ENCODE measurements at places on chromosomes 13 and 19. TPM values are rescaled to one million over a fixed set of nuclear protein-coding genes. Genes with fewer than 3 reads are reported as not detected.

DNA sequence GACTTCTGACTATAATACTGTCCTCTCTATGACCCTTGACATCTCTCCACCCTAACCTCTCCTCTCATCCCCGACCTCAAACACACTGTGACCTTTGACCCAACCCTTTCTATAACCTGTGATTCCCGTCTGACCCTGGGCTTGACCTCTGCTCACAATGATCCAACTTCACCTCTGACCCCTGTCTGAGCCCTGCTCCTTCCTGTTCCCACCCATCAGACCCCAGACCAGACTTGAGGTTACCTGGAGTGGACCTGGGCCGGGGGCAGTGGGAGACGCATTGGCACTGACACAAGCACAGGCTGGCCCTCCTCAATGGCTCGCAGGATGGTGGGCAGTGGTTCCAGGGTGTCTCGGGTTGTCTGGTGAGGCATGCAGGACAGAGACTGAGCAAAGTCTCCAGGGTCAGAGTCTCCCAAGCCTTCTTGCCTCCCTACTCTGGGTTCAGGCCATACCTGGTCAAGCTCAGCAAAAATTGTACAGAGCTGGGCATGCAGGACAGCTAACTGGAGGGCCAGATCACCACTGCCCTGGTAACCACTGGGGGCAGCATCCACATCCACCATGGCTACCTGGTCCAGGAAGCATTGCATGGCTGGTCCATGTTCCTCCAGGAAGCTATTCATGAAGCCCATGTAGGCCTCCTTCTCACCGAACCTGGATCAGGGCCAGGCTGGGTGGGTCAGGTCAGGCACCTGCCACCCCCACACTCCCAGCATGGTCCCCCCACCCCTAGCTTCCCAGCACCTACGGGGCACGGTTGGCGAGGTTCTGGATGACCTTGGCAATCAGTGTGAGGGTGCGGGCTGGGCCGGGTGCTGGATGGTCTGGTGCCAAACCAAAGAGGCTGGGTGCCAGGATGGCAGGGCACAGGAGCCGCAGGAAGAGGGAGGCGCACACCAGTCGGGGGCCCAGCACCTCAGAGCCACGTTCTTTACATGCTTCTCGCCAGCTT lies 4.4 kb upstream of the WIZ start:
- no peak overlapping the region for H3K4me3 ChIP-seq
- H3K27ac ChIP-seq: no peak overlapping the region
- no peaks in the 10 kb centered on the region for H3K36me3 ChIP-seq
- DNase-seq: no peak
- H3K27me3 ChIP-seq: peaks cover 55% of the 10 kb centered on the region

Gene CIRBP
- polyA plus RNA-seq: 851 TPM

GRCh38 chr19:19535311-19536191 lies 2.5 kb upstream of the CILP2 start:
- peaks cover 8% of the 10 kb centered on the region for H3K27me3 ChIP-seq
- no peak overlapping the region for H3K4me3 ChIP-seq
- no peak for DNase-seq
- no peak overlapping the region for H3K27ac ChIP-seq
- no peaks in the 10 kb centered on the region for H3K36me3 ChIP-seq
- H3K4me1 ChIP-seq: no peaks in the 10 kb centered on the region

GRCh38 chr19:14383661-14384555 lies 2.7 kb downstream of the ADGRE5 start:
- H3K36me3 ChIP-seq: no peaks in the 10 kb centered on the region
- H3K27ac ChIP-seq: no peak overlapping the region
- H3K4me1 ChIP-seq: peaks cover 3% of the 10 kb centered on the region
- no peaks in the 10 kb centered on the region for H3K27me3 ChIP-seq
- H3K4me3 ChIP-seq: no peak overlapping the region

DNA sequence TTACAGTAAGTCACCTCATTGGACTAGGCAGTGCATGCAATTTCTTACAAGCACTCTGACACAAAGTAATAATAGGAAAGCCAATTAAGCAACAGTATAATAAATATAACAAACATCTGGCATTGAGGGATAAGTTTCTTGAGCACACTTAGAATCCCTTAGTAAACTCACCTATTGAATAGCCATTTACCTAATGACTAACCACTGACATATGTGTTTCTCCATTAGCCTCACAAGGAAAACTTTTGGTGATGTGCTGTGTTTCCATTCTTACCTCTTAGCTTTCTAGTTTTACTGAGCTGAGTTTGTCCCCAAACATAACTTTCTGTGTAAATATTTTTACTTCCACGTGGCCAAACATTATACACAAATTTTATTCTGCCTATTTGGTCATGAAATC lies 47.4 kb upstream of the PCDH9 start:
- no peaks in the 10 kb centered on the region for H3K4me1 ChIP-seq
- DNase-seq: no peak
- no peak overlapping the region for H3K27ac ChIP-seq
- no peak overlapping the region for H3K4me3 ChIP-seq
- H3K36me3 ChIP-seq: no peaks in the 10 kb centered on the region
- no peaks in the 10 kb centered on the region for H3K27me3 ChIP-seq

- no peaks in the 10 kb centered on the region for H3K4me1 ChIP-seq
- DNase-seq: no peak
- H3K4me3 ChIP-seq: no peak overlapping the region
- no peak overlapping the region for H3K27ac ChIP-seq
Observed at GRCh38 chr13:71304861-71305260, 562.1 kb downstream of the DACH1 start.

Gene SRRM5
- polyA plus RNA-seq: not detected

Gene PCDH17
- polyA plus RNA-seq: 0.86 TPM

DNA sequence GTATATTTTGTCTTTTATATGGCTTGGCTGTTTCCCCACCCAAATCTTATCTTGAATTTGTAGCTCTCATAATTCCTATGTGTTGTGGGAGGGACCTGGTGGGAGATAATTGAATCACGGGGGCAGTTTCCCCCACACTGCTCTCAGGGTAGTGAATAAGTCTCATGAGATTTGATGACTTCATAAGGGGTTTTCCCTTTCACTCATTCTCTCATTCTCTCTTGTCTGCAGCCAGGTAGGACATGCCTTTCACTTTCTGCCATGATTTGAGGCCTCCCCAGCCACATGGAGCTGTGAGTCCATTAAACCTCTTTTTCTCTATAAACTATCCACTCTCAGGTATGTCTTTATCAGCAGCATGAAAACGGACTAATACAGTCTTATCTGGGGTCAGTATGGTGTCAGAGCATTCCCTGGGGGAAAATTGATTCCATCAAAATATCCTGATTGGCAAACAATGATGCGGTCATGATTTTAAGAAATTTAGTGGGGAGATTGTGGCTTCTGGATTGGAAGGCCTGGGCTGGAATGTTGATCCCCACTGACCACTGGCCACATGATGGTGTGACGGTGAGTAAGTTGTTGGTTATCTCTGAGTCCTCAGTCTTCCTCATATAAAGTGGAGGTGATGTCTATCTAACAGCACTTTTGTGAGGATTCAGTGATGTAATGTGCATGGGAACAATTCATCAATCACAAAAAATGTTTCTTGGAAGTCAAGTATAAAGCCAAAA lies 27.5 kb upstream of the ANKRD10 start:
- no peaks in the 10 kb centered on the region for H3K36me3 ChIP-seq
- no peak for DNase-seq
- H3K27me3 ChIP-seq: no peaks in the 10 kb centered on the region
- no peak overlapping the region for H3K4me3 ChIP-seq

GRCh38 chr13:96575423-96576320 lies 418.6 kb downstream of the OXGR1 start:
- no peak overlapping the region for H3K27ac ChIP-seq
- DNase-seq: peak; percentile 5
- H3K36me3 ChIP-seq: no peaks in the 10 kb centered on the region
- no peaks in the 10 kb centered on the region for H3K27me3 ChIP-seq
- no peaks in the 10 kb centered on the region for H3K4me1 ChIP-seq

DNA sequence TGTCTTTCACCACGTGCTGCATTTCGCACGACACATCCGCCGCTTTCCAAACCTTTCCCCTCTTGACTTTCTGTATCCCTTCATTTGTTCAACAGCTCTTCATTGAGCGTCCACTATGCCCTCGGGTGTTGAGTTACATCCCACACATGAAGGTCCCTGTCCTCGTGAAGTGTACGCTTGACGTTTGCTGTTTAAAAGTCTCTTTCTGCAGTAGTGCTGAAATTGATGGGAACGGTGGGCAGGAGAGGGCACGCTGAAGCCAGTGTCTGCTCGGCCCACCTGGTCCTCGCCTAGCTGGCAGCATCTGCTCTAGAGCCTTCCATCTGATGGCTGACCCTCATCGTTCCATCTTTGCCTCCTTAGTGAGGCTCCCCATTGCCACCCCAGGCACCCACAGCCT lies 55.6 kb upstream of the AMER2 start:
- H3K4me1 ChIP-seq: no peaks in the 10 kb centered on the region
- no peak overlapping the region for H3K27ac ChIP-seq
- H3K27me3 ChIP-seq: no peaks in the 10 kb centered on the region
- H3K36me3 ChIP-seq: no peaks in the 10 kb centered on the region
- H3K4me3 ChIP-seq: no peak overlapping the region

GRCh38 chr13:26895808-26896466 lies 135.4 kb upstream of the GPR12 start:
- peaks cover 4% of the 10 kb centered on the region for H3K4me1 ChIP-seq
- no peaks in the 10 kb centered on the region for H3K27me3 ChIP-seq
- H3K27ac ChIP-seq: no peak overlapping the region
- no peak for DNase-seq
- no peak overlapping the region for H3K4me3 ChIP-seq
- H3K36me3 ChIP-seq: no peaks in the 10 kb centered on the region

GRCh38 chr19:488505-489417 lies 7.5 kb upstream of the MADCAM1 start:
- peak overlapping the region; percentile 94 for H3K27ac ChIP-seq
- DNase-seq: peak; percentile 98
- H3K4me3 ChIP-seq: peak overlapping the region; percentile 87
- no peaks in the 10 kb centered on the region for H3K27me3 ChIP-seq

DNA sequence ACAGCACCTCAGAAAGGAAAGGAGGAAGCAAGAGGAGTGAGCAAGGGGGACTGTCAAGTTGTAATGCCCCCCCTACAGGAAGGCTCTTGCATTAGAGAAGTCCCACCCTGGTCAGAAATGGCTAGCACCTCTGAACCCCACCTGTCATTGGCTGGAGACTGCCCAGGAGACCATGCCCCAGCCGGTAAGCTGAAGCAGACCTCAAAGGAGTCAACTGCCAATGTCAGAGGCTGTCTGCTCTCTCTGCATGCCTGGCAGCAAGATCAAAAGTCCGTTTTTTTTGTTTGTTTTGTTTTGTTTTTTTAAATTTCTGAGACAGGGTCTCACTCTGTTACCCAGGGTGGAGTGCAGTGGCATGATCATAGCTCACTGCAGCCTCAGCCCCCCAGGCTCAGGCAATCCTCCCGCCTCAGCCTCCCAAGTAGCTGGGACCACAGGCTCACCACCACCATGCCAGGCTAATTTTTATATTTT lies 8.1 kb upstream of the BCL3 start:
- H3K27me3 ChIP-seq: no peaks in the 10 kb centered on the region
- no peak for DNase-seq
- no peak overlapping the region for H3K4me3 ChIP-seq
- H3K36me3 ChIP-seq: no peaks in the 10 kb centered on the region
- no peak overlapping the region for H3K27ac ChIP-seq

Gene ANO8
- polyA plus RNA-seq: 3.6 TPM

Gene AP2A1
- 78.0 TPM for polyA plus RNA-seq

GRCh38 chr19:6453951-6454565 lies 5.5 kb downstream of the SLC25A23 start:
- peaks cover 11% of the 10 kb centered on the region for H3K4me1 ChIP-seq
- H3K36me3 ChIP-seq: peaks cover 26% of the 10 kb centered on the region
- H3K4me3 ChIP-seq: no peak overlapping the region
- DNase-seq: no peak

Gene KLK3
- polyA plus RNA-seq: 1.00 TPM

DNA sequence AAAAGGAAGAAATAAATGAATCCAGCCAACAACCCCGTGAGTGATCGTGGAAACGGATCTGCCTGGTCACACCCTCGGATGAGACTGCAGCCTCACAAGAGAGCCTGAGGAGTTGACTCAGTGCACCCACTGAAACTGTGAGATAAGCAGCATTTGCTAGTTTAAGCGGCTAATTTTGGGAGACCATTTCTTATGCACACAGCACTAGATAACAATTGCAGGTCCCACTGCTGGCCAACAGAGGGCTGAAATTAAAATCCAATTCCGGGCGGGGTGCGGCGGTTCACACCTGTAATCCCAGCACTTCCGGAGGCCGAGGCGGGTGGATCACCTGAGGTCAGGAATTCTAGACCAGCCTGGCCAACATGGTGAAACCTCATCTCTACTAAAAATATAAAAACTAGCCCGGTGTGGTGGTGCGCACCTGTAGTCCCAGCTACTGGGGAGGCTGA lies 3.6 kb downstream of the UQCR11 start:
- peaks cover 16% of the 10 kb centered on the region for H3K36me3 ChIP-seq
- no peak for DNase-seq
- no peaks in the 10 kb centered on the region for H3K27me3 ChIP-seq
- H3K27ac ChIP-seq: no peak overlapping the region
- H3K4me1 ChIP-seq: peaks cover 4% of the 10 kb centered on the region

DNA sequence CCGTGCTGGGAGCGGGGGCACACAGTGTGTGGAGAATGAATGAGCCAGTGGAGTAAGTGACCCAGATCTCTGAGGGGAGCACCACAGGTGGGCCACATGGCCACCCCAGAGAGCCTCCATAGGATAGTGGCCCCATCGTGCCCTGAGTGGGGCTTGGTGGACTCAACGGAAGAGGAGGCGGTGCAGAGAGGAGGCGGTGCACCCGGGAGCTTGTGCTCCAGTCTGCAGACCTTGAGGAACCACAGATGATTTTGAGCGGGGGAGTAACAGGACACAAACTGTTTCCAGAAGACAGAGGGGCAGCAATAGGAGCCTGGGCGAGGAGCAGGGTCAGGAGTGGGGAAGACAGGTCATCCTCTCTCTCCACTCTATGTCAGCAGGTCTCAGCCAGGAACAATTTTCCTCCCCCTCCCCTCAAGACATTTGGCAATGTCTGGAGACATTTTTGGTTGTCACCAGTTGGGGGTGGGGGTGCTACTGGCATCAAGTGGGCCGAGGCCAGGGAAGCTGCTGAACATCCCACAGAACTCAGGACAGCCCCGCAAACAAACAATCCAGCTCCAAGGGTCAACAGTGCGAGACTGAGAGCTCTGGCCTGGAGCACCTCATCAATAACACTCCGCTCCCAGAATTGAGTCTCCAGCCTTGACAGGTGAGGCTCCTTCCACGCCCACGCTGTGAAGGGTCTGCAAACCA lies 182.2 kb downstream of the USP12 start:
- no peak for DNase-seq
- peaks cover under 1% of the 10 kb centered on the region for H3K4me1 ChIP-seq
- no peak overlapping the region for H3K4me3 ChIP-seq
- no peaks in the 10 kb centered on the region for H3K27me3 ChIP-seq

GRCh38 chr13:41613471-41613870 lies 156.1 kb downstream of the RGCC start:
- no peaks in the 10 kb centered on the region for H3K27me3 ChIP-seq
- peak overlapping the region; percentile 16 for H3K27ac ChIP-seq
- no peak overlapping the region for H3K4me3 ChIP-seq
- DNase-seq: no peak
- H3K4me1 ChIP-seq: peaks cover 7% of the 10 kb centered on the region

Gene ZNF714
- polyA plus RNA-seq: 12.5 TPM

All from cardiac muscle cell (in vitro differentiated cells and primary cell).